ENCODE measurements at places on chromosomes 2 and 18.

GRCh38 chr2:73176205-73176880 lies 26.0 kb upstream of the NOTO start:
- no peak for DNase-seq

DNA sequence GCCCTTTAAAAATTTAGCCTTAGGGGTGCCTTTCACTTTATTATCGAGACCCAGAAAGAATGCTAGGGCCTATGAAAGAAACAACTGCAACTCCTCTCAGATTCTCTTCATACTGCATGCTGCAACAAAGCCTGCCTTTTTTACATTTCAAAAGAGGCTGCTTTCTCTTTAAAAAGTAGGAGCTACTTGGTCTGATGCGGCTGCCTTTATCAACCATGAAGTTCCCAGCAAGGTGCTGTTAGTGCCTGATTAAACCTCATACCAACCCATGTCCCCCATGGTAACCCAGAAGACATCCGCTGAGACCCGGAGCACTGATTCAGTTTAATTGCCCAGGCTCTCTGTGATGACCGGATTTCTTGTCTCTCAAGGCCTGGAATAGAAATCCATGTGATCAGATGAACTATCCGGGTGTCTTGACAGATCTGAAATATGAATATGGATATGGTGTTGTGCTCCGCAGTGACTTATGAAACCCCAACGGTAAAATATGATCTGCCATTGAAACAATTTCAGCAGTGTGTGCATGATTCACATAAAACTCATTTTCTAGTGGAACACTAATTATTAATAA lies 368.3 kb downstream of the ZNF521 start:
- no peak for DNase-seq

GRCh38 chr2:9311488-9311887 lies 104.9 kb downstream of the ASAP2 start:
- no peak for DNase-seq

- no peak for DNase-seq
These were observed 146.6 kb upstream of the CCDC150 start for GRCh38 chr2:196492946-196493345.

DNA sequence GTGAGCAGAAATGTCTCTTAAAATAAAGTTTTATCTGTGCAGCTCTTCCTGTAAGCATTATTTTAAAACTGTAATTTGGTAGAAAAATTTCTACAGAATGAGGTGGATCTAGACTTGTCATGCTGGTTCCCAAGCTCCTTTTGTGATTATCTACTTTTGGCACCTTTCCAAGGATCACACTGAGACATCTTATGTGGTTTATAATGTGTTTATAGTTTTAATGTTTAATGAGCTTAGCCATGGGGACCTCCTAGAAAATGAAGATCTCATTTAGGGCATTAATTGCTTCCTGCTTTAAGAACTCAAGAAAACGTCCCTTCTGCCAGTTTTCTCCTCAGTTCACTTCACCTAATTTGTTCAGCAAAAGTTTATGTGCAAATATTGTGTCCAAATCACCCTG lies 468.4 kb downstream of the SUCLG1 start:
- no peak for DNase-seq

- no peak for DNase-seq
These were observed 199.8 kb downstream of the AGPS start for GRCh38 chr2:177592397-177592796.

DNA sequence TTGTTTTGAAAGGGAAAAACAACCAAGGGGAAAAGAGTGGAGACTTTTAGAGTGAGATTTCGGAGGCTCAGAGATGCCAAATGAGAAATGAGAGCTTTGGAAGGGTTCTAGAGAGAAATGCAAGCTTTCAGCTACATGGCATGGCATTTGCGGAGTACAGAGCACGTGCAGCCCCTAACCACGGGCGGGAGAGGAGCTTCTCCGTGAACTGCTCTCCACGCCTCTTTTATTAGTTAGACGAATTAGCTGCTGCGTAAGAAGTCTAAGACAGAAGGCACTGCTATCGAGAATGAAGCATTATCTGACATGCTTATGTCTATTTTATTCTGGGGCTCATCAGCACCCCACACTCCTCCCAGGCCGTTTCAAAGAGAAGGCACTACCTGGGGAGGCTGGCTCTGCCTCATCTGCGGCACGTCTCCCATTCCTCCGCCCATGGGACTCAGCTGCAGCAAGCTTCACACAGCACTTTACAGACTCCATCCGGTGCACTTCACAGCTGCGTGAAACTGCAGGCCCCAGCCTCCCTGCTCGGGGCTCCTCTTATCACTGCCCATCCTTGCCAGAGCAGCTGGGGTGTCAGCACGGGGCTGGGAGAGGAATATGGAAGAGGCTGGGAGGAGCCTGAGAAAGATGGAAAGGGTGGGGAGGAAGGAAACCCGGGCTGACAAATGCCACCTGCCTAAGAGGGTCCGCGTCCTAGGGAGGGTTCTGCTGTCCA lies 207.3 kb upstream of the APCDD1 start:
- DNase-seq: no peak

All from SK-N-MC (cell line).